Uterus (tissue), 4 donors: ENCODE measurements at places on chromosomes 2 and 18.

GRCh38 chr2:58865436-58865835, 624.3 kb upstream of the FANCL start:
- no peak for DNase-seq

GRCh38 chr2:126219081-126219480, 436.9 kb upstream of the GYPC start:
- DNase-seq: no peak

DNA sequence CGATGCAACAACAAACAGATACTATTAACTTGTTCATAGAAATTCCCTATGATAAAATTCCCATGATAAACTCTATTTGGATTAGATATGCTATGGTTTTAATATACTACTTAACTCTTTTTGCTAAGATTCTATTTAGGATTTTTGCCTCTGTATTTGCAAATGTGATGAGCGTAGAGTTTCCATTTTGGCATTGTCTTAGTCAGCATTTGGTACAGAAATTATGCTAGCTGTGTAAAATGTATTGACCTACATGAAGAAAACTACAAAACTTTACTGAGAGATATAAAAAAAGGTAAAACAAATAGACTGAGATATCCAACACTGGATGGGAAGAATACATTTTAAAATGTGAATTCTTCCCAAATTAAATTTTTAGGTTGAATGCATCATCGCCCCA, 29.8 kb upstream of the ARL4C start:
- DNase-seq: no peak

GRCh38 chr2:12155303-12156051, 409.0 kb downstream of the LPIN1 start:
- no peak for DNase-seq

- DNase-seq: no peak
These were observed 352.1 kb downstream of the RBM43 start for GRCh38 chr2:150909613-150910012.
